Right cardiac atrium (tissue), 5 donors: ENCODE measurements at places on chromosomes 5 and 9.
A peak's percentile ranks its signal among the peaks of the same experiment; 100 is the strongest.

GRCh38 chr5:142141463-142141862 lies 32.9 kb downstream of the NDFIP1 start:
- no peak for DNase-seq

DNA sequence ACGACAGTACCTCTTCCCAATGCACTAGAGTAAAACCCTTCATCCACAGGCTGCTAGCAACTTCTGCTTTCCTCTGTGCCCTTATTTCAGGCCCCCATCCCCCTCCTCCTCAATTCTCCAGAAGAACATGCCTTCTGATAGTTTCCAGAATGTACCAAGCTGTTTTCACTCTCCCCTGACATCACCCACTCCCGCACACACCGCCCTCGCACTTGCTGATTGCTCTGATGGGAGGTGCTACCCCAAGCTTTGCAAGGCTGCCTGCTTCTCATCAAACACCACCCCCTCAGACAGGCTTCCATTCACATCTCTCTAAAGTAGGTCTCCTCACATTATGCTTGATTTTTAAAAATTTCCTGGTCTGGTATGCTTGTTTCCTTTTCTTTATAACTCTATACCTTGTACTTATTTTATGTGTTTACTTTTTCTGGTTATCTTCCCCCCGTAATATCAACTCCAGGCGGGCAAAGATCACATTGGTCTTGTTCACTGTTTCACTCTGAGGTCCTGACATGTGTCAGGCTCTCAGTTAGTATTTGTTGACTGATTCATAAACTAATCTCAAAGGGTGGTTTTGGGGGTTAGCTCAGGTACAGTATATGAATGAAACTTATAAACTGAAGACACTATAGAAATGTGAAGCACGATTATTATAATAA lies 91.0 kb upstream of the C9orf72 start:
- no peak for DNase-seq

GRCh38 chr9:32172256-32172655 lies 212.2 kb upstream of the ACO1 start:
- DNase-seq = no peak

- DNase-seq = no peak
Measured at GRCh38 chr9:127946728-127947127, 9.1 kb upstream of the DPM2 start.

GRCh38 chr5:73605223-73606087 lies 20.5 kb upstream of the ARHGEF28 start:
- DNase-seq = no peak

- peak; percentile 92 for DNase-seq
Measured at GRCh38 chr9:94157050-94157801, 73.0 kb downstream of the PTPDC1 start.

GRCh38 chr5:13566871-13567339 lies 377.6 kb downstream of the DNAH5 start:
- no peak for DNase-seq

GRCh38 chr5:181258576-181258975 lies 2.4 kb downstream of the TRIM52 start:
- no peak for DNase-seq

- DNase-seq = no peak
Measured at GRCh38 chr9:93582550-93582949, 6.2 kb downstream of the PHF2 start.

DNA sequence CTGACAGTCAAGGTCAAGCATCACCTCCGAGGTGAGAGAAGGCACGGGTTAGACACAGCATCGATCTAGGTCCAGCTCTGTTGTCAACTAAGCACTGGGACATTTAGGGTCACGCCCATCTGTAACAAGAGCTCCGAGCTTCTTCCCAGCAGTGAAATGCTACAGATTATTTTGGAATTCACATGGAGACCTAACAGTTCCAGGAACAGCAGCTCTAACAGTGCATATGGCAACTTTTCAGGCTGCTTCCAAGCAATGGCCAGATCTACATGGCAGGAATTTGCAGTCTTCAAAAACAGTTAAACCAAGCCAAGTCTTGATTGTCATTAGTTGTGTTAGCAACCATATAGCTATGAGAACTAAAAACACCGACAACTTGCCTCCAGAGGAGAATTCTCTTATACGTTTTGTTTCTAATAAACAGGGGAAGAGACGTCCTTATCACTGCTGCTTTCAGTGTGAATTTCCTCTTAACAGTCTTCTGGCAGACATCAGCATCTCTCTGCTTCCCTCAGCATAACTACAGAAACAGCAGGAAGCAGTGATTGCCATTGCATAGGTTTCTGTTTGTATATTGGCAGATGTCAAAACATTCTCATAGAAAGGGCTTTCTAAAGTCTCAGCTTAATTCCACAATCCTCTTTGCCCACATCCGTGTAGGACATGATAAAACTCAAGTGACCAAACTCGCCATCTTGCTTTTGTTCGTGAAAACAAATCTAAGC lies 242.1 kb upstream of the DAPK1 start:
- DNase-seq = no peak

- no peak for DNase-seq
Measured at GRCh38 chr5:151214614-151215545, 9.0 kb downstream of the CCDC69 start.

GRCh38 chr9:35882263-35882848 lies 12.2 kb upstream of the OR13J1 start:
- peak; percentile 91 for DNase-seq

GRCh38 chr9:124098141-124098905 lies 86.8 kb downstream of the LHX2 start:
- no peak for DNase-seq

DNA sequence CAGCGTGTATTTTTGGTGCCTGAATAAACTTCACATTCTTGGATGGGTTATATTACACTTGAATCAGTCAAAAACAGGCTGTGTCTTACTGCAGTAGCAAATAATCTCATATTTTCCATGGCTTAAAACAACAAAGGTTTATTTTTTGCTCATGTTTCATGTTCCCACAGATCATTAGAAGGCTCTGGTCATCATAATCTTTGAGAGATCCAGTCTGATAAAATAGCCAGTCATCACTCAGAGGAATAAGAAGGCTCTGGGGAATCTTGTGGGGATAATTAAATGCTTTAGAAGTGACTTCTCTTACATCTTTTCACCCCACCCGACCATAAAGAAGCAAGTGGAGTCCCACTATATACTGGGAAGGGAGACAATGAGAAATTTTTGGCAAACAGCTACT lies 417.7 kb downstream of the PSAT1 start:
- no peak for DNase-seq

GRCh38 chr5:35794328-35794619 lies 62.4 kb upstream of the IL7R start:
- DNase-seq = no peak

- no peak for DNase-seq
Measured at GRCh38 chr5:14342306-14342705, 199.2 kb downstream of the TRIO start.

DNA sequence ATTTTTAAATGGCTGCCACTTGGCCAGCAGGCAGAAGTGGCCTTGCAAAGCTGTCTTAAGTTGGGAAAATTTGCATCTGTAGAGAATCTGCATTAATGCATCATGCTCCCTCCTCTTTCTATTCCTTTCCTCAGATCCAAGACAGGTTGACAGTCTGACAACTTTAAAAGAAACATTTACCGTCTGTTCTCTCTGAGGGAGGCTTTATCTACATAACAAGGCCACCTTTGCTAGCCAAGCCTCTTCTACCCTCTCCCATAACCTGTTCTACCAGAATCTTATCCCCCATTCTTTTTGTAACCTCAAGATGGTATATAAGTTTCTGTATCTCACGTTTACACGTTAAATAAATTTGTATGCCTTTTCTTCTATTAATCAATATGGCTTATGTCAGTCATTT lies 271.9 kb downstream of the OSTF1 start:
- DNase-seq = no peak

- DNase-seq = no peak
Measured at GRCh38 chr5:50700706-50701105, 34.3 kb downstream of the PARP8 start.

DNA sequence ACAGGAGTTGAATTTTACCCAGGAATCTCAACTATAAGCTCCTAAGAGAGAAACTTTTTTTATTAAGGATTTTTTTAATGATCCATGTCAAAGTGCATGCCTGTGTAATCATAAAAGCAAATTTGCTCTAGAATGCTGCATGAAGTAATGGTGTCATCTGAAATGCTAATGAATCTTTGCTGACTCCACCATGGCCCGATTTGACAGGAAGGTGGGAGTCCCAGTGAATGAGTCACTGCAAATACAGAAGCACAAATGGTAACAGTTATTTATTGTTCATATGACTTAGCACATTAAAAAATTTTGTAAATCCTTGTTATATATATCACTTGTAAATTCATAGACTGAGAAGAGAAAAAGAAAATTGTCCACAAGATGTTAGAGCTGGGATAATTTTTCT lies 341.3 kb downstream of the RASEF start:
- no peak for DNase-seq

GRCh38 chr5:14322437-14323187 lies 179.5 kb downstream of the TRIO start:
- no peak for DNase-seq

GRCh38 chr9:32550150-32550561 lies 2.0 kb upstream of the SMIM27 start:
- no peak for DNase-seq

- peak; percentile 93 for DNase-seq
Measured at GRCh38 chr9:137029058-137029936, 1.3 kb upstream of the ABCA2 start.

DNA sequence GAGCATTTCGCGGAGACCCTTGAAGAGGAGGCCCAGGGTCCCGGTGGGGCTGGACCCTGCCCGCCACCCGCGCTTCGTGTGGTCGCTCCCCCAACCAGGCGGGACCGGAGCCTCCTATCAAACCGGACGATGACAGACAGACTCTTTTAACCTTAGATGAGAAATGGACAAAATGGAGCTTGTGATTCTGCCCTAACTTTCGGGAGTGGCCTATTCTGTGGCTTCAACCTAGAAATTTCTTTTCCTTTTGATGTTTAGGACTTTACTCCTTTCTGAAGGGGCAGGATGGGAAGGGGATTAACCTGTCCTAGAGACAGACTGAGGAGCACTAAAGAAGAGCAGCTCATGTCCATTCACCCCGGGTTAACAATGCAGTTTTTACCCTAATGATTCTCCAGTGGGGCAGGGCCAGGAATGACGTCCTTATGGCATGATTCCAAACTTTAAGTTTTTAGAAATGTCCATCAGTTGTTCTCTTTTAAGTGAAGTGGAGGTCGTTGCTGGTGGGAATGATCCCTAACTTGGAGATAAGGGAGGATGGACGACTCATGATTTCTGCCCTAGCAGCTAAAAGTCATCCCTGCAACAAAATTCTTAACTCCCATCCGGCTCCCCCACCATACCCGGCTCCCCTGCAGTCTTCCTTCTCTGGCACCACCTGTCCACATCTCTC lies 1.0 kb downstream of the NIPSNAP3A start:
- peak; percentile 24 for DNase-seq

GRCh38 chr9:79524266-79524665 lies 47.5 kb upstream of the TLE4 start:
- DNase-seq = no peak

DNA sequence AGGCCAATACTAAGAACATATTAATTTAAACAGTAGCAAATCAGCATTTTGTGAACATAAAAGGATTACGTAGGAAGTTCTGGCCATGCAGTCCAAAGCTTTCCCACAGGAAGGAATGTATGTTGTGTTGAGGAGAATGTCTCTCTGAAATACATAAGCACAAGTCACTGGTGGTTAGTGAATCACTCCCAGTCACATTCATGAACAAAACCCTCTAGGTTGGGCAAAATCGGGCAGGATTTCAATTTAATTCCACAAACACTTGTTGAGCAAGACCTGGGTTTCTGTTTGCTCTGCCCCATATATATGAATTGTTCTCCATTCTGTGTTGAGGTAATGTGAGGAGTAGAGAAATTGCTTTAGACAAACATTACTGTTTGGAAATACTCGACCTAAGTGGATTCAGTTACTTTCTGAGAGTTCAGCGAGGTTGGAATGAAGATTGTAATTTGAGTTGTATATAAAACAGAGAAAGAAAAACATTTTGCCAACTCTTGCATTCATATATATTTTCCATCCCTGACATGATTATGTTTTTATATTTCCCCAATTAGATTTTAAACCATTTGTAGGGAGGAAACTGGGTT lies 127.6 kb upstream of the RPS23 start:
- no peak for DNase-seq

GRCh38 chr9:128992995-128993394 lies 35.1 kb downstream of the SH3GLB2 start:
- DNase-seq = no peak

DNA sequence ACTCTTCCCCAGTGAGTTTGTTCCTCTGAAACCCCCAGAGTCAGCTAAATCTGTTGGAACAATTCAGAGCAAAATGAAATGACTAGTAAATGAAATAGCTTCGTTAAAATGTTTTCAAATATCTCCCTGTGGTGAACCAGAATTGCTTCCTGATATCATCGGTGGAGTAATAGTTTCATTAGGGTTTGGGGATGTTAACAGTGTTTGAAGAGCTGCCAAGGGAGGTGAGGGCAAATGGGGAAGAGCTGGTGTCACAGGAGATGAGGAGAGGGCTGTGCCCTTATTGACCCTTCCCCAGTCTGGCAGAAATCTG lies 4.3 kb upstream of the C7 start:
- no peak for DNase-seq

DNA sequence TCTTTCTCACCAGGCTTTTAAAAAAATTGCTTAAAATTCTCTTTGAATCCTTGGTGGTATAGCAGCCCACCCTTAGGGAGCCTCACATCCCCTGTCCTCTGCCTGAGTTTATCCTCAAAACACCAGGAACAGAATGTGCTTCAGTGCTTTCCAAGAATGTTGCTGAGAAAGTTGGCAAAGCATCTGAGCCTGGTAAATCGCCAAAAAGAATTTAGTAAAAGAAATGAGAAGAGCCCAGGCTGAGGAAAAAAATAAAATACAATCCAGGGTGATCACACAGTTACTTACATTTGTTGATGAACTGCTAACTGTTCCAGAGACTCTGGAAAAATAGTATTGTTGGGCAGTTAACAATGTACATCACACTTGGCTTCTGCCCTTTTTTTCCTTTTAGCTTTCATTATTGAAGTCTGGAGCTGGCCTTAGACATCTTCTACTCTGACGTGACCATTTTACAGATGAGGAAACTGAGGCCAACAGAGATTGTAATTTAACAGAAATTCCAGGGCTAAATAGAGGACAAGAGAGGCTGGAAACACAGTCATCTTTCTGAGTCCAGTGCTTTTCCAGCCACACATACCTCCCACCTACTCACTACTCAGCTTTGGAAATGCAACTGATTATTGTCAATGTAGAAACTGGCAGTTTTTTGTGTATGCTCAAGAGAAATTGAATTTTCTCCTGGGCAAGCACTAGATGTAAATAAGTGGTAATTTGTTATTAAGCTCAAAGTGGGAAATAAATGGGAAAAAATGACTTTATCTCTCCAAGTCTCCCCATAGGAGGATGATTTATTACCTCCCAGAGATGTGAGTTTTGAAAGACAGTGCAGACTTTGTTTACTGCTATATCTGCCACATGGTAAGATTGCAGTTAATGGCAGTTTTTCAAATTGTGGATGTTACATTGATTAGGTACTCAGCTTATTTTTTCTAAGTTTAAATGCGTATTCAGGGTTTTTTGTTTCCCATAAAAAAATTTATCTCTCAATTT lies 86.7 kb upstream of the ALDH1A1 start:
- no peak for DNase-seq

GRCh38 chr5:133205649-133206048 lies 153.8 kb downstream of the HSPA4 start:
- no peak for DNase-seq

GRCh38 chr5:172802567-172803176 lies 31.4 kb upstream of the ERGIC1 start:
- no peak for DNase-seq
